Stimulated activated CD4-positive, alpha-beta T cell treated with anti-CD3 and anti-CD28 coated beads, Interleukin-2, amount 100 ng/mL, for 48 hours (primary cell): ENCODE measurements at places on chromosomes 13 and 19.
A peak's percentile ranks its signal among the peaks of the same experiment; 100 is the strongest.

DNA sequence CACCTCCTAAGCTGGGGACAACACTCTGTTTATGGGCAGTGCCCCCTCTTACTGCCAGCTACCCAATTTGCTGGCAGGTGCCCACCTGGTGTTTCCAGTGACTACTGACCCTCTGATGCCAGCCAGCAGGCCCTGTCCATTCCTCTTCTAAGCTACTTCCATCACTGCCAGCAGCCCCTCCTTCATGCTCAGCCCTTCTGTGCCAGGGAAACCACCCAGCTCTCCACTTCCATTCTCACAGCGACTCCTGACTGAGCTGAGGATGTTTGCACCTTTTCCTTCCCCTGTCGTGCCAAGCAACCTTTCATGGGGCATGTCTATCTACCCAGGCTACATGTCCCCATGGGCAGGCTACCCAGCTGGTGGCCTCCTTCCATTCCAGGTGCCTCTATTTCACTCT, 24.0 kb upstream of the ZNF492 start:
- DNase-seq: no peak

DNA sequence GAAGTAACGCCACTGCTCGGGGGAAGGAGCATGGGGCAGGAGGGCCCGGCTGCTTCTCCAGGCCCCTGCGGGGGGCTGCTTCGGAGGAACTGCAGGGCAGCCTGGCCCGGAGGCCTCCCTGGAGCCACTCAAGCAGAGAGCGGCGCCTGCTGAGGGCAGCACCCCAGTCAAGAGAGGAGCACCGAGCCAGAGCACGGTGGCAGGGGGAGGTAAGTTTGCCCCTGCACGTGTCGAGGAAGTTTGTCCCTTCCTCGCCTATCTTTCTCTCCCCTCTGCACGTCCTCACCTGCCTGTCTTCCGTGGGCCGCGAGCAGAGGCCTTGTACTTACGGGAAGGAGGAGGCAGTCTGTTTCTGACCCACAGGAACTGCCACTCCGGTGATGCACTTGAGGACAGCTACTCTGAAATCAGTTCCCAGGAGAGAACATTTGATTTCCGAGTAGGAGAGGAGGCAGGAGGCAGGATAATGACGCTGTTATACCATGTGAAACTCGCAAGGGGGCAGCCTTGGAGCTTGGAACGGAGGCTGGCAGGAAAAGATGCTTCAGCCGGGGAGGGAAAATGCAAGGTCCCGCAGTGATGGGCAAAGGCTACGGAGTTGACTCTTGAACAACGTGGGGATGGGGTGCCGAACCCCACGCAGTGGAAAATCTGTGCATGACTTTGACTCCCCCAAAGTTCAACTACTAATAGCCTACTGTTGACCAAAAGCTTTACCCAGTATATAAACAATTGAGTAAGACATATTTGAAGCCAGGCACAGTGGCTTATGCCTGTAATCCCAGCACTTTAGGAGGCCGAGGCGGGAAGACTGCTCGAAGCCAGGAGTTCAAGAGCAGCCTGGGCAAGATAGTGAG, 5.0 kb downstream of the FFAR1 start:
- DNase-seq: peak; percentile 69

GRCh38 chr19:3336680-3337523, 29.5 kb upstream of the NFIC start:
- no peak for DNase-seq

DNA sequence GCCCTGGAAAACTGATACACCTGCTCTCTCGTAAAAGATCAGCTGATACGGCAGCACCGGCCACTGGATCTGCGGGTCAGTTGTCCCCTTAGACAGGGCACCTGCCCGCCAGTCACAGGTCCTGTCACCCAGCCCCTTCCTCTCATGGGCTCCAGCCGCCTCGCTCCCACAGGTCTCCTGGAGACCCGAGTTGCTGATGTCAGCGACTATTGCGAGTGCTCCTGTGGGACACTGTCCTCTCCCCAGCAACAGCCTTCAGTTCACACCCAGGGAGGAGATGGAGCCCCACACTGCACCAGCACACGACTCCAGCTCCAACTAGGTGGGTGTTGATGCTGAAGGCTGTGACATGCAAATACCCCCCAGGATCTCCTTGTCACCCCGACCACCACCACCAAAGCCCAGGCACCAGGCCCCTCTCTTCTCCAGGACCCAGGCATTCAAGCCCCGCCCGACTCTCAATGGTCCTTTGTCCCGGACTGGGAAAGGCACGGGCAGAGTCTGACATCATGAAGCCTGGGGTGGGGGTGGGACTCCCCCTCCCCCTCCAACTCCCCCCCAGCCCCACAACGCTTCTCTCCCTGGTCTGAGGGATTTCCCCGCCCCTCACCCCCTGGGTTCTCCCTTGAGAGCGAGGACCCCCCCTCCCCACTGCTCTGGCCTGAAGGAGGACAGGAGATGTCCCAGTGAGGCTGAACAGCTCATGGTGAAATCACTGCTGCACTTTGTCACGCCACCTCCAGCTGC, 1.4 kb upstream of the MAG start:
- no peak for DNase-seq

DNA sequence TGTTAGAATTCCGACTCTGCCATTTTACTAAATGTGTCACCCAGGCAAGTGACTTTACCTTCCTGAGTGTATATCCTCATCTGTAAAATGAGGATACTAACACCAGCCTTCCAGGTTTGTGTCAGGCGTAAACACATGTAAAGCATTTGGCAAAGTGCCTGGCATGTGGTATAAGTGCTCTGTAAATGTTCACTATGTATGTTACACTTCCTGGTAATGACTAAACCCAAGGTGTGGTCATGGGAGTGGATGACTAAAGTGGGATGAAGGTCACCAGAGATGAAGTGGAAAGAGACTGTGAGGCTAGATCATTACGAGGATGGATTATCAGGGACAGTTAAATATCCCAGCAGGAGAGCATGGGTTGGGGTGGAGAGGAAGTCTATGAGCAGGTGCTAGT, 25.6 kb downstream of the DEDD2 start:
- DNase-seq: peak; percentile 35

GRCh38 chr13:110212529-110212928, 94.4 kb downstream of the COL4A1 start:
- DNase-seq: no peak

DNA sequence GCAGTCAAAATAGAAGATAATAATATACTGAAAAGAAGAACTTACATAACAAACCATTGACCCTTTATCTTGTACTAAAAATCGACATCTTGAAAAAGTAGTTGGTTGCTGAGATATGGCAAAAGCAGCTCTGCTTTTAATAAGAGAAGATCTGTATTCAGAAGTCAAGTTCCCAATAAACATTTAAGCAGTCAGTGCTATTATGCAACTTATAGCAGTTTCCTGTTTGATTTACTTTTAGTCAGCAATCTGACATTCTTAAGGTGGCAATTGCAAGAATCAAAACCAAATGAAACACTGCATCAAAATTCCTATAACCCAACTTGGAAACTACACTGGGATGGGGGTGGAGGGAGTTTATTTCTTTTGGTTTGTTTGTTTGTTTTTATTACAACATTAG, 165.5 kb downstream of the TBC1D4 start:
- no peak for DNase-seq
